ENCODE measurements at places on chromosomes 3 and 15.
A peak's percentile ranks its signal among the peaks of the same experiment; 100 is the strongest.

DNA sequence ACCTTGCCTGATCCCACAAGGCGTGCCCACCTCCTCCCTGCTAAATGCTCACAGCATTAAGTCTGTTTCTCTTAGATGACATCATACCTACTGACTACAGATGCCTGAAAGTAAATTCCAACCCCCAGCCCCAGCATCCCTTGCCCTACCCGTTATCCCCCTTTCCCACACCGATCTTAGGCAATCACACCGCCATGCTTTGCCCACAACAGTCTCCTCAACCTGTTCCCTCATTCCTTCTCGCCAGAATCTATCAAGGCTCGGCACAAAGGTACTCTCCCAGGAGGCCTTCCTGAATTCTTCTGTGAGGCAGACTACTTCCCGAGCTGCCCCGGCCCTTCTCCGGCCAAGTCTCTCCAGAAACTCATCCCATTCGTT, 789 bp upstream of the SEC61A1 start:
- DNase-seq: no peak

GRCh38 chr15:98422130-98422478, 226.2 kb upstream of the IGF1R start:
- DNase-seq: no peak

GRCh38 chr3:29465836-29466235, 185.0 kb downstream of the RBMS3 start:
- no peak for DNase-seq

DNA sequence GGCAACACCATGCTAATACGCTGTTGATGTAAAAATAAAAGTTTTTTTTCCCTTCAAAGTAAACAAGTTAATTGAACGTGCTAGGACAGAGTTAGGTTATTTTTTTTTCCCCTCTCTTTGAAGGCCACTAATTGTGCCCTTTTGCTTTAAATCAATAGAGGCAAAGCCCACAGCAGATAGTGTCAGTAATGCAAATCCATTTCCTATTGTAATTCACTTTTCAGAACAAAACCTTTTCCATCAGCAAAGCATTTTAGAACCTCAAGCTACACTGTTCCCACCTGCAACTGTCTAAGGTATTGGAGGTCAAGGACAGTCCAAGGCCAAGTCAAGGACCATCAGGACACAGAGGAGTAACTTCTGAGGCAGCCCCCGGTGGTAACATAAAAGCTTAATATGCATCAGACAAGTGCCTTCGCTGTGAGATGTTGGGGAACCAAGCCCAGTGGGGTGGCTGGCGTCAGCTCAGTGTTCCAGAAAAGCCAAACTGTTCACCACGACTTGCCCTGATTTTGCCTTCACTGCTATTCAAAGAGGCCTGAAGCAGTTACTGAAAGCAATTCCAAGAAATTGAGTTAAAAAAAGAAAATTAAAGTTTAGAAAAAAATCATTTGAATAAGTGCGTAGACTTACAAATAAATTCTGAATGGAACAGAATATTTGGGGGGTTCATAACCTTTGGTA, 65.8 kb upstream of the ICE2 start:
- DNase-seq: no peak

DNA sequence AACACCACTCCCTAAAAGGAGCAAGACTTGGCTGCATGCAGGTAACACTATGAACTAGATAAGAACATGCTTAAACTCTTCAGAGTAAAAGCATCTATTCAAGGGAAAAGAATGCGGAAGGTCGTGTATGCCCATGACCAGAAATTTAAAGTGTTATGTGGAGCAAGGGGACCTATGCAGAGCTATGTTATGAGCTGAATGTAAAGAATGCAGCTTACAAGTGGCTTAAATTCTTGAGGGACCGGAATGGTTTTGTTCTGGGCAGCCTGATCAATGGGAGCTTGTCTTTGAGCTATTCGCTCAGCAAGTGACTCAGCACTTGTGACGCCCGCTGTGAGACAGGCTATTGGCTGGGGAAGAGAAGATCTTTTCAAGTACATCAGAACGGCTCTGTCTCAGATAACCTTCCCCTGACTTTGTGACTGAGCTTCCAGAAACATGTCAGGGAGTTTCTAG, 367.5 kb upstream of the THBS1 start:
- peak; percentile 50 for DNase-seq

- DNase-seq: no peak
Observed at GRCh38 chr15:27928386-27928785, 170.7 kb downstream of the OCA2 start.

DNA sequence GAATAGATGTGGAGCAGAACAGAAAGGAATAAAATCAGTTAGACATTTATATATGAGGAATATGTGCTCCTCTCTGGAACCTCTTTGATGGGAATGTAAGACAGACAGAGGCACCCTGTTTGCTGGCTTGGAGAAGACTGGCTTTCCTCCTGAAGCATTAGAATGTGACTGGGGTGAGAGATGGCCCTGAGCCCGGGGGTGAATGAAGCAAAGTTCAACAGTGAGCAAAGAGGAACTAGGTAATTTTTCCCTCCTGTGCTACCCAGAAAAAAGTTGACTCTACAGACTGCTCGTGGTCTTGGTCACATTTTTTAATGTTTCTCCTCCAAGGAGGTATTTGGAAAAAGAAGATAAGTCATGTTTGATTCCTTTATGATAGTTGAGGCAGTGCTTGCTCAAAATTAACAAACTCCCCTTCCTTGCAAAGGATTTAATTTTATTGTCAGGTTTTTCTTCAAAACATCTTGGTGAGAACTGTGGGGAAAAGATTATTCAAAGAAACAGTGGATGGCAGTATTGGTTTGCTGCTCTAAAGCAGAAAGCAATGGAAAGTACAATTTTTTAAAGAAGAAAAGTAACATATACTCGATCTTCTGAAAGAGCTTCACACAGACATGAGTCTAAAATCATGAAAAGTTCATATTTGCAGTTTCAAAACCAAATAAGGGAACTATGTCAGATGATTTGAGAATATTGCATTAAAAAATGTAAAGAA, 370.4 kb upstream of the CDIN1 start:
- no peak for DNase-seq

DNA sequence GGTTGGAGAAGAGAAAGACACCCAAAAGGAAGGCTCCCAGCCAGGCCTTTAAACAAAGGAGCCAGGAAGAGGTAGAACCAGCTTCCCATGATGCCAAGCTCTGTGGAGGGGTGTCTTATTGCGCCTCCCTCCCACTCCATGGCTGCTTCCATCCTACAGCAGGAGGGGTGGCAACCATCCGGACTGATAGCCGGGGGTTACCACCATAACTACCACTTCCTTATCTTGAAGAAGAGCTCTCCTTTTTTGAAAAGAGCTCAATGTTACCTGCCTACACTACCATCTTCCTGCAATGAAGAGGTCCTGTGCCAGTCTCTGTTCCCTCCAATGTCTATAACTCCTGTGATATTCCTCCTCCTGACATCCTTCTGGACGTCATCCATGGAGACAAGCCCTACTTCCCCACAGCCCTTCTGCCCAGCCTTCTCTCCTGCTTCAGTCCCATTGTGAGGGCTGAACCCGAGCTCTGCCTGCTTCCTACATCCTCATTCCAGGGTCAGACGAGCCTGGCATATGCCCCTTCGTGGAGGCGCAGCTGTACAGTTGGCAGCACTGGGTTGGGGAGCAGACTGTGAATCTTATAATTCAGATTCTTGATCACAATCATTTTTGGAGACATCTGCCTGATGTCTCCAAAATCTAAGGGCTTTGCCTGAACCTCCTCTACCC, 8.5 kb downstream of the CCDC9B start:
- DNase-seq: no peak

DNA sequence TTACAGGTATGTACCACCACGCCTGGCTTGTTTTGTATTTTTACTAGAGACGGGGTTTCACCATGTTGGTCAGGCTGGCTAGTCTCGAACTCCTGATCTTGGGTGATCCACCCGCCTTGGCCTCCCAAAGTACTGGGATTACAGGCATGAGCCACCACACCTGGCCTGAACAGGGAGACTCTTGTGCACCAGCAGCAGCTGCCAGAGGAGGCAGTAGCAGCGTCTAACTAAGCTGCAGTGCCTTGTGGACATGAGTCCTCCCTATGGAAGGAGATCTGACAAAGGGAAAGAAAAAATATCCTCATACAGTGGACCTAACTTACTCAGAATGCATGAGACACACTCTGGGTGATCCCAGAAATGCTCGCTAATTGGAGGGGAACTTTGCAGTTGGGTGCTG, 36.8 kb upstream of the NEO1 start:
- DNase-seq: no peak

DNA sequence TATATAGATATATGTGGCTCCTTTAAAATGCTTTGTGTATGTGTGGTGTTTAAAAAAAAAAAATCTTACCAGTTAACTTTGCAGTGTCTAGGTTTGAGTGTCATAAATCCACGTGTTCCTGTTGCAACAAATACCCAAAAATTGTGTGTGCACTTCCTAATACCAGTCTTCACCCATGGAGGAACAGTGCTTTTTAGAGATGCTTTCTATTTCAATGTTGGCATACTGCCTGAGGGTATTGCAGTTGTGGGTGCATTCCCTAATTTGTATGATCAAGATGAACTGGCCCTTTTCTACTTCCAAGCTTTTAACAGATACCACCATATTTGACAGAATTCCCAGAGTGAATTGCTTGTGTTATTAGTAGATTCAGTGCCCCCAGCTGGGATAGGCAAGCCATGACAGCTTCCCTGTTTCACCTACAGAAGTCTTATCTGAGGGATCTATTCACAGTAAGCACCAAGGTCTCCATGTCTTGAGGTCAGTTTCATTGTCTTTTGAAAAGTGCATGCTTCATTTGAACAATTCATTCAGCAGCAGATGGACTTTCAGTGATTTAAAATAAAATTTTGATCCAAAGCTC, 68.9 kb upstream of the GOLGA6B start:
- DNase-seq: no peak

DNA sequence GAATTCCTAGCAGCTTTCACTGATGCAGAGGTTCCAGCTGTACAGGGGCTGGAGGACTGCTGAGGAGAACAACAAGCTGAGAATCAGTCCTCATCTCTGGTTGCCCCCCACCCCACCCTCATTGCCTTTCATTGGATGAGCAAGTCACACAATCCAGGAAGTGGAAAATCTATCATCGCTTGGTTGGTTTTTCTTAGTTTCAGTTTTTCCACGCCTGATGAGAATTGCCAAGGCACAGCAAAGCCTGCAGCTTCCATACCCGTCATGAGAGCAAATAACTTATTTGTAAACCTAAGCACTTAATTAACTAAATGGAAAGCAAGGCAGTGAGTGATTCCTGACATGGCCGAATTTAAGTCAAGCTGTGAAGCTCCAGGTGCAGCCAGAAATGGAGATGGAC, 21.4 kb upstream of the LIPC start:
- no peak for DNase-seq

DNA sequence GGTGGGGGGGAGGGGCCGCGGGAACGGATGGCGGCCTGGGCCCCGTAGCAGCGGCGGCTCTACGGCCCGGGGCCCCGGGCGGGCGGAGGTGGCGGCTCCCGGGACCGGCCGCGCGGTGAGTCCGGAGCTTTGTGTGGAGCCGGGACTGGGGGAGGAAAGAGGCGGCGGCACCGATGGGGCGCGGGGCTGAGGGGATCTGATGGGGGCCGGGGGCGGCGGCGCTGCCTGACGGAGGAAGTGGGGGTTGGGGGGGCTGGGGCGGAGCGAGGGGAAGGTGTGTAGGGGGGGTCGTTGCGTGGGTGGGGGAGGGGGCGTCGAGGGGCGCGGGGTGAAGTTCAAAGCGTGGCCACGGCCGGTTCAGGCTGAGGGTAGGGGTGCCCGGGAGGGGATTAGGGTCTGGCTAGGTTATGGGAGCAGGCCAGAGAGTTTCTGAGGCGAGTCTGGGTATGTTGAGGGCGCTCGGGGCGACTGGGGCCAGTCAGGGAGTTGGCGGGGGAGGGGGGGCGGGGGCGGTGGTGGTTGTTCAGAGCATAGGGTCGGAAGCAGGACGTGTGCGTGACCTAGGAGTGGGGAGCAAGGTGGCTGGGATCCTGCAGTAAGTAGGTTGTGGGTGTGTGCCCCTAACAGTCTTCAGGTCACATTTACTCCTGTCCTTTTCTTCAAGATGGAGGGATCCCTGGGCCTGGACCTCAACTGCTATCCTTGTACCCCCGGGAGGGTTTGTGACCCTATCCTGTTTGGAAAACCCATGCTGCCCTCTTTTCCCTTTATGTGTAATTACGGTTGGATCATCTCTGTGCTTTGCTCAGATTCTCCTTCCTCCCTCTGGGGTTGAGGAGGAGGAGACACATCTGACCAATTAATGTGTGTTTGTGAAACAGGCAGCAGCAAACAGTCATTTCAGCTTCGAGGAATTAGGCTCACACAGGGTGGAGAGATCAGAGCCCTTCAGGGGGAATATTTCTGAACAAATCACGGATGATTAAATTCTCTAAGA, 644 bp downstream of the ZNF609 start:
- peak; percentile 53 for DNase-seq

GRCh38 chr3:45817831-45818522, 21.6 kb upstream of the SLC6A20 start:
- DNase-seq: no peak

DNA sequence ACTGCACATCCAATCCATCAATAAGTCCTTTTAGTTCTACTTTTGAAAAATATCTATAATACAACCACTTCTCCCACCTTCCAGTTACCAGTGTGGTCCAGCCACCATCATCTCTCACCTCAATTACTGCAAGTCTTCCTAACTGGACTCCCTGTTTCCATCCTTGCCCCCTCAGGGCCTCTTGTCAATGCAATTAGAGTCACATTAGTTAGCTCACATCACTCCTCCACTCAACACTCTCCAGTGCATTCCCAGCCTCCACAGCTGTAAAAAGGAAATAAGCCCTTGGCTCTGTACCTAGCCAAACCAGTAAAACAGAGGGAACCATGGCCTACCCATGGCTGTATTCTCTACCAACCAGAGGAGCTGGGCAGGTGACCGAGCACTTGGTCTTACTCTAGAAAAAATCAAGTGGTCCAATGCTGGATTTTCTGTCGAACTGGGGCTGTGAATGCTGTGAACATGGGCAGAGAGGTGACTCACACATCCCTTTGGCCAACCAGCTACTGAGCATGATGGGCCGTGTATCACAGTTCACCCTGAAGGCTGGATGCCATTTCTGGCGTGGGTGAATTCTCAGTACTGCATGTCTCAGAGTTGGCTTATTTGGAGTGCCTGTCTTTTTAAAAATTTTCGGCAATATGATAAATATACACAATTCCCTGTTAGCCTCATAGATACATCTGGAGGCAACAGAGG, 62.5 kb upstream of the C15orf61 start:
- DNase-seq: no peak

- DNase-seq: no peak
Observed at GRCh38 chr3:139301183-139301582, 42.6 kb upstream of the MRPS22 start.

DNA sequence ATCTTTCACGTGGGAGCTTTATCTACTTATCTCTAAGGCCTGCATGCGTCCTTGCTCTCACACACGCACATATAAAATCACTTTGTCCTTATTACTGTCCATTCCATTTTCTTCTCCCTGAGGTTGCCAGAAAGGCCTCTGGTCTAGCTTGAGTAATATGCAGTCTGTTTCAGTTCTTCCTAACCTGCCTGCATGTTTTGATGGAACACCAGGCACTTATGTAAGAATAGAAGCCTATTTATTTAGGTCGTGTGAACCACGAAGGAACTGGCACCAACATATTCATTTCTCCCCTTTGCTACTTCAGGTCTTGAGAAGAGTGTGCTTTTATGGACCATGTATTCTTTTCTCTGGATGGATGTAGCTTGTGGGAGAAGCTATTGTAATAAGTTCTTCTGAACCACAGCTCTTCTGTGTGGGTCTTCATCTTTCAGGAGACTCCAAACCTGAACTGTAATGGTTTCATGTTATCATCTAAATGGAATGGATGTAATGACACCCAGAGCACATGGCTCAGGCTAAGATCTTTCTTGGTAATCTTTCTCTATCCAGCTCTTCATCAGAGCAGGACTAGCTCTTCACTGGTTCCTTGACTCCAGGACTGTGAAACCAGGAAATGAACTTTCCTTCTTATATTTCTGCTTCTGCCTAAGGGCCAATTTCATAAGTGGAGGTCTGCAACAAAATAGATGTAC, 53.8 kb downstream of the UBE2E2 start:
- DNase-seq: no peak

Data from ureter (tissue), 1 donor.